T-helper 2 cell (primary cell): ENCODE measurements at places on chromosomes 1 and 21.

DNA sequence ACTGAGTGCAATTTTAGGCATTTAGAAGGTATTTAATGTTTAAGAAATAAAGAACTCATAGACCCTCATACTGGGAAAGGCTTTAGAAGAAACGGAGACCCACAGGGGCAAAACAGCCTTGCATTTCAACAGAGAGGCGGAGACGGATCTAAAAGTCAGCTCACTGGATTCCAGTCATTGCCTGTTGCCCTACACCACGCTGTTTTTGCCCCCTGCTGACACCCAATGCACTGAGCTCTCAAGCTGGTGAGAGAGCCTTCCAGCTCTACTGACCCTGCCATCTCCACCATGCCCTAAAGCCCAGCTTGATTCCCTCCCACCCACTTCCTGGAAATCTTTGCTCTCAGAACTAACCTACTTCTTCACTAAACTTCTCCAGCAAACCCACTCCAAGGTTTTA, 7.2 kb upstream of the TRAF3IP3 start:
- no peak for DNase-seq

- no peak for DNase-seq
Measured at GRCh38 chr1:31189696-31190674, 49.7 kb downstream of the NKAIN1 start.

DNA sequence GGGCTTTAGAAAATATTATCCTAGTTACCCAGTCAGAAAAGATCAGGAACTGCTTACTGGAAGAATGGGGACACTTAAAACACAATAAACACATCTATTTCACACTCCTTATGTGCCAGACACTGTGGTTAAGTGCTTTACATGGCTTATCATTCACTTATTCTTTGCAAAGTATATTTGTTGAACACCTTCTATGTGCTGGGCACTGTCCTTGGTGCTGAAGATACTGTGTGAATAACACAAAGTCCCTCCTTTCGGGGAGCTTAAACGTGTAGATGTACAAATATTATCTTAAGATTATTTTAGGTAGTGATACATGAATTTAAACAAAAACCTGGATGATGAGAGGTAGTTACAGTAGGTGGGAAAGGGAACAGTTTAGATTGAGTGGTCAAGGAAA, 169.3 kb downstream of the ST6GALNAC5 start:
- DNase-seq = no peak

DNA sequence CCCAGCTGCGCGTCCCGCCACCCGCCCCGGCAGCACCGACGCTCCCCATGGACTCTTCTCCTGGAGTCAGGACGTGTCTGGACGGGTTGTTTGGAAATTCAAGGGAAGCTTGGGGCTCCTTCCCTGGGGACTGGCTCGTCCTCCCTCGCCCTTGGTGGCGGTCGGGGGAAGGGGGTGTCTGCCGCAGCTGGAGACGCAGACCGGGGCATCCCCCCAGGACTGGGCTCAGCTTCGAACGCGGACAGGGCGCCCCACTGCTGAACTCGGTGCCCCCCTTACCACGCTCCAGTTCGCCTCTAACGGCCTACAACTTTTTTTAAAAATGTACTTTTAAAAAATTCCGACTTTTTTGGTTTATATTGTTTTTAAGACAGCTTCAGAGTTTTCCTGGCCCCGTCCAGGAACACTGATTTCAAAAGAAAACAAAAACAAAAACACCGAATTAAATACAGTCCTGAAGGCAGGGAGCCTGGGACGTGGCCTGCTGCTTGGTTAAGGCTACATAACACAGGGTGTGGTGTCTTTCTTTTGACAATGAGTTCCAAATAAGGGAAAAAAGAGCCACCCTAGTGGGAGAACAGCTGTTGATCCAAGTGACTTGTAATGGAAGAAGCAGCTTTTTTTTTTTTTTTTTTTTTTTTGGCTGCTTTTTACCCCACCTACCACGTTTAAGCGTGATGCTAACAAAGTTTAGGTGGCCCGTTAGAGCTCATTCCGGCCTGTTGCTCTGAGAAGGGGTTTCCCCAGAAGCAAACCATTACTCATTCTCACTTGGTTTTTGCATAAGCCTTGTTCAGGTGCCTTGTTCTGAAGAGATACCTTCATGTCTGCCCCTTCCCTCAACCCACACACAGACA, 862 bp upstream of the DIPK1A start:
- peak; percentile 23 for DNase-seq

DNA sequence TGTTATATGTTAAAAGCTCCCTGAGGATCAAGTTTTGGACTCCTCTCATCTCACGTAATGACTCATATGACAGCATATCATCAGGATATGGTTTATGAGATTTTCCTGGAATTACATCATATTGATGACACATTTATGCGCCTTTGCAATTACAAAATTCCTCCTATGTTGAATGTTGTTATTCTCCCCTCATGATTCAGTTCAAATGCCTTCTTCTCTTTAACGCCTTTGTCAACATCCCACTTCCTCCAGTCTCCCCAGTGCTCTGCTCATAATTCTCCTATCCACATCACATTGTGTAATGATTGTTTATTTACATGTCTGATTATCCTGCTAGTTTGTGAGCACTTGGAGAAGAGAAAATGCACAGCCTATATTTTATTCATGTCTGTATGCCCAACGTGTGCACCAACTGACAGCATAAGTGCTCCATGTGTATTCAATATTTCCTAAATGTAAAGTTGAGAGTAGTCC, 80.9 kb upstream of the BACH1 start:
- no peak for DNase-seq

DNA sequence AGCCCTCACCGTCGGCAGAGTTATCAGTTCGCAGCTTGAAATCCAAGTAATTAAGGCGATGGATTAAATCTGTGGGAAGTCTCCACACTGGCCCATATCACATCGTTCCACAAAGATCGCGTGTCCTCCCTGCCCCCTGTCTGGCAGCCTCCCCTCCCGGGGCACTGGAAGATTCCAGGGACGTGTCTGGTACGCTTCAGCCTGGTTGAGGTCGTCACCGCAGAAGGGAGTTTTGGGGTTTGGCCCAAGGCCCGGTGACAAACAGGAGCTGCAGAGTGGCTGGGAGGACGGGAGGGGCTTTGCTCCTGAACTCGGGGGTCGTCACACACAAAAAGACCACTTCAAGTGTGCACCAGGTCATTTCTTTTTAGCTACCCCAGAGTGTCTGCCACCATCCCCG, 51.1 kb downstream of the PRDM16 start:
- no peak for DNase-seq

GRCh38 chr1:20573987-20574386, 14.9 kb upstream of the CDA start:
- no peak for DNase-seq

GRCh38 chr1:218779341-218780100, 394.2 kb upstream of the LYPLAL1 start:
- DNase-seq = no peak

GRCh38 chr1:185059950-185060571, 14.7 kb downstream of the RNF2 start:
- DNase-seq = no peak

GRCh38 chr1:232388363-232388762, 241.6 kb downstream of the SIPA1L2 start:
- DNase-seq = no peak

DNA sequence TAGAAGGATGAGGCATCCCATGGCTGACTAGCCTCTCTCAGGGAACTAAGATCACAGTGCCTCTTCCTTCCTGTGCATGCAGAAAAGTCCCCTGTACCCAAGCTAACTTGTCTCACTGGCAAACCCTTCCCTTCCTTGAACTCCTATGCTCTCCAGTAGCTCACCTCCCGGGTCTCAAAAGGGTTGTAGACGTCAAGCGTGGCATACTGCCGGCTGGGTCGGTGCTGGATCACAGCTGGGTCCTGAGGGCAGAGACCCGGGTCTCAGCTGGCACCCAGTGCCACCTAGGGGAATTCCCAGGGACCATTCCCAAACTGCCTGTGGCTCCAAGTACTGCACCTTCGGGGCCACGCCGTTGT, 688 bp downstream of the SCAMP3 start:
- peak; percentile 70 for DNase-seq

- no peak for DNase-seq
Measured at GRCh38 chr1:48688102-48688760, 88.5 kb downstream of the BEND5 start.

DNA sequence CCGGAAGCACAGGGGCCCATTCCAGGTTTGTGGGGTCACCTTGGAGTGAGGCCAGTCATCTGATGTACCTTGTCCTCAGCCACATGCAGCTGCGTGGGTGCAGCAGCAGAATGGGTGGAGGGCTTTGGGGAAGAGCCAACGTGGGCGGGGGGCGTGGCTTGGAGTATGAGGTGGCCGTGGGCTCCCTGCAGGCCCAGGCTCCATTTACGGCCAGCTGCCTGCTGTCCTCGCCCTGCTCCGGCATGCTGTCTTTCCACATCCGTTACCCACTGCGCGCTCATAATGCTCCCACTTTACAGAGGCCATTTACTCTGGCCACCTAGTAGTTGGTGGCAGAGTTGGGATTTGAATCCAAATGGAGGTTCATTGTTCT, 27.8 kb upstream of the TINAGL1 start:
- no peak for DNase-seq

DNA sequence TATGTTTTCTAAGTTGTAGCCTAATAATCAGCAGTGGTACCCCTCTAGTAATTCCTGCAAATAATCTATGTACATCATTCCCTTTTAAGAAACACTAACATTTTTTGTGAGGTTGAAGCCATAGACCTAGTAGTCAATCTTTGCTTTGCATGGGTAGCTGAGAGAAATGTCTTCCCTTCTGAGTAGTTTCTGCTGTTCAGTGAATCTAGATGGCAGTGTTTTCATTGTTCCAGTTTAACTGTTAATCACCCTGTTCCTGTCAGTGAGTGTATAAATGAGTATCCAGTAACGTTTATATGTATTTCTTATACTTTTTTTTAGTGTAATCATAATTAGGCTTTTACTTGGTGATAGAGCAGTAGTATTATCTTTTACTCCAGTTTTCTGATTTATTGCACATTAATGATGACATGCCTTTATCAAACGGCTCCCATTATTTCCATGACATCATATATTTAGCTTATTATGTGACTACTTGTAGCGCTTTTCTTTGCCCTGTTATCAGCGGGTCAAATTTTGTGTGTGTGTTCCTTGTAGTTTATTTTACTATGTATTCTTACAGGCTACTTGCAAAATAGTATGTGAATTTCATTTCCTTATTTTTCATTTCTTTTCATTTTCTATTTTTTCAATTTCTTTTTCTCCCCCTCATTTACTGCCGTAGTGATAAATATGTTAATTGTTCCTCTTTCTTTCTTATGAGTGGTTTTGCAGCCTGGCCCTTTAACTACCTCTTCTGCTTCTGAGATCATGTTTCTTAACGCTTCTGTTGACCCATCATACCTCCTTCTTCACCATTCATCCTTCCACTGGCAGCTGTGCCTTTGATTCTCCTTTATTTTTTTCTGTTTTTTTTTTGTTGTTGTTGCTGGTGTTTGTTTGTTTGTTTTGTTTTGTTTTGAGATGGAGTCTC, 18.8 kb downstream of the CEP350 start:
- DNase-seq = no peak

- no peak for DNase-seq
Measured at GRCh38 chr1:109197158-109198042, 16.3 kb upstream of the SARS1 start.

- no peak for DNase-seq
Measured at GRCh38 chr21:25790122-25790877, 55.5 kb downstream of the GABPA start.

DNA sequence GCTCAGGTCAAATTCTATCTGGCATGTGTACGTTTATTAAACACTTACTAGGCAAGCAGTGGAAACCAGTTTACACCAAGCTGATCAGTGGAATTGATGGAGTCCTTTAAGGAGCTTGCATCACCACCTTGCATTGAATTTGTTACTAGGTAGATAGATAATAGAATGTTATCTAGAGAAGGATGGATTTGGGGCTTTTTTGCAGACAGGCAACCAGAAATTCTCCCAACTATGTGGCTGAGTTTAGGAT, 44.9 kb downstream of the HHAT start:
- no peak for DNase-seq

DNA sequence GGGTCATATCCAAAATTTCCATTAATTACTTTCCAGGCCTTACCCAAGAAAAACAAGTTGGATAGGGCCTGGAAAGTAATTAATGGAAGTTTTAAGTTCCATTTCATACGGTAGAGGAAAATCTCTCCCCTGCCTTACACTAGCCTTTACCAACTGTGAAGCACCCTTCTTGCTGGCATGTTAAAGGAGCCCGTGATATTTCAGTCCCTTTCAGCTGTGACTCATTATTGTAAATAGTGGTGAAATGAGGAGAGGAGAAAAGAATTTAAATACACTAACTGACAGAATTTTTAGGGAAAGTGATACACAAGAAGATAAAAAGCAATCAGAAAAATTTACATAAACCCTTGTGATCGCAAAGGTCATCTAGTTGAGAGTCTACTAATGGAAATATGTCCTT, 20.3 kb upstream of the KAZN start:
- DNase-seq = no peak

- no peak for DNase-seq
Measured at GRCh38 chr21:46489800-46490199, 31.1 kb downstream of the DIP2A start.

DNA sequence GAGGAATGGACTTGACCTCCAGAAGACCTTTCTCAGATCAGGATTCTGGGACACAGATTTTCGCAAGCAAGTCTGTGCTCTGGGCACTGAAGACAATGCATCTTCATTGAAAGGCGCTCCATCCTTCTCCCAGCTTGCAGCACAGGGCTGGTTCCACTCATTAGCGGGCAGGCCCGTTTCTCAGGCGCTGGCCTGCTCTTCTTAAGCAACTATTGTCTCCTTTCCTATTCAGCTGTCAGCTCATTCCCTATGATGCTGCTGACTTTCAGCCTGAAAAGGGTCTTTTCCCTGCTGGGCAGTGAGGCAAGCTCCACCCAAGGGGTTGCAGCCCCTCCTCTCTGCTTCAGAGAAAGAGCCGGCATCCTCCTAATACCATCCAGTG, 91.9 kb upstream of the PLXNA2 start:
- DNase-seq = no peak

DNA sequence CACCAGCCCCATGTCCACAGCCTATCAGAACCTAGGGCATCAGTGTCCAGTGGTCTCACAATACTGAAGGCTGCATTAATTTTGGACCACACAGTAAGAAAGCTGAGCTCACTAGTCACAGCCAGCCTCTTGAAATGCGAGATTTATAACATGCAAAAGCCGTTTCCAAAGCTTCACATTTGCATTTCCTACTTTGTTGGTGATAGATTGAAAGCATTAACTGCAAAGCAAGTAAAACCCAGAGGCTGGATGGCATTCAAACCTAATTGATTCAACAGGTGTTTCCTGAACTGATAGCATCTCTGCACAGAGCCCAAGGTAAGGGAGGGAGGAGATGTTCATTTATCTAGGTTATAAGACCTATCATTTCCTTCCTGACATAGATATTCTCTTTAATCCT, 410.1 kb downstream of the OMA1 start:
- no peak for DNase-seq

GRCh38 chr21:14620152-14620551, 74.0 kb upstream of the SAMSN1 start:
- DNase-seq = no peak
